ENCODE measurements at places on chromosomes 3 and 15.

- DNase-seq, result no peak
These were observed 24.6 kb downstream of the ITPR1 start for GRCh38 chr3:4517643-4518311.

GRCh38 chr3:64427671-64428070 lies 202.4 kb upstream of the PRICKLE2 start:
- no peak for DNase-seq

DNA sequence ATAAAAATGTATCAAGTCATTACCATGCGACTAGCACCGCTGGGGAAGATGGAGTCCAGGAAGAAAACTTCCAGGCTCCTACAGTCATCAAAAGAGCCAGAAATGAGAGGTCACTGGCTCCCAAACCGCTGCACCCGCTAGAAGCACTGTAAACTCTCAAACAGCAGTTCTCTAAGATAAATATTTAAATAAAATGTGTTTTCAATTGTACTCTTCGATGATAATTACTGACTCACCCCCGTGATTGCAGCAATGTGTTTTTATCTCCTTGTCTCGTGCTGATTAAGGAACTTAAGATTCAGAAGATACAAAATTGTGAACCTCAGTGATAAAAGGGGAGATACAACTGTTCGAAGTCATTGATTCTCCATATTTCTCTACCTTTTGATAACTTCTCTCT lies 45.8 kb upstream of the FOXP1 start:
- no peak for DNase-seq

GRCh38 chr3:42014921-42015533 lies 53.1 kb upstream of the ULK4 start:
- DNase-seq, result no peak

DNA sequence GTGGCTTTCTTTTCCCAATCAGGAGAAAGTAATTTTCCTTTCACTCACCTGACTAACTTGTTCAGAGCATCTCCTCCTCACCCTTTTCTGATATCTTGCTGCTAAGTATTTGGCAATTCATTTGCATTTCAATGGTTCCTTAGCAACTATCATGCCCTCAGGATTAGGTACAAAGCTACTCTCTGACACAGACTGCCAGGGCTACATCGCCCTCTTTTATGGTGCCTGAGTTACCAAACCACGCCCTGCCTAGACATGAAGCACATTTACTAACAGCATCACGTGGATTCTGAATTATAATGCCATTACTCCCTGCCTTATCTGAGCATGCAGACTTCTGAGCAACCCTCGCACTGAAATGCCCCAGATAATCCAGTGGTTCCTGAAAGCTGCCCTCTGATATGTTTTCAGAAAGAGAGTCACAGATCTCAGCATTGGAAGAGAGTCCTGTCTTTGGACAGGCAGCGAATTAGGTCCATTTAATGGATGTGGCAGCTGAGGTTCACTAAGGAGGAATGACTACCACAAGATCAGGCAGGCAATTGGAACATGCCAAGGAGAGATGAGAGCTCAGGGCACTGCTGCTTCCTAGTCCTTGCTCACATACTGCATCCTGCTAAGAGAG lies 14.5 kb downstream of the EPHB1 start:
- no peak for DNase-seq

DNA sequence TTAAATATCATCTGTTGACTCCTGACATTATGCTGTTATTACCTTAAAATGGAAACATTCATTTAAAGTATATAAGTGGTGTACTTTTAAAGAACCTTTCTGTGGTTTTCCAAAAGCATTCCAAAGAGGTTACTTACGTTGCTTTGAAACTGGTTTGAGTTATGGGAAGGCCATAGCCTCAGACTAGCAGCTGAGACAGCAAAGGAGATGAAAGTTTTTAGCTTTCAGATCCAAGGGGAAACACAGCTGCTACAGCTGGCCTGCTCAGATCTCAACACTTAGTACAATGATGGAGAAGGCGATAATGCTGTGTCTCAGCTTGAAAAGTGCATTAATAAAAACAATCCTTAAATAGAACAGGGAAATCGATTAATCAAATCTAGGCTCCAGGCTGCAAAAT lies 921.1 kb downstream of the ROBO1 start:
- DNase-seq, result no peak

DNA sequence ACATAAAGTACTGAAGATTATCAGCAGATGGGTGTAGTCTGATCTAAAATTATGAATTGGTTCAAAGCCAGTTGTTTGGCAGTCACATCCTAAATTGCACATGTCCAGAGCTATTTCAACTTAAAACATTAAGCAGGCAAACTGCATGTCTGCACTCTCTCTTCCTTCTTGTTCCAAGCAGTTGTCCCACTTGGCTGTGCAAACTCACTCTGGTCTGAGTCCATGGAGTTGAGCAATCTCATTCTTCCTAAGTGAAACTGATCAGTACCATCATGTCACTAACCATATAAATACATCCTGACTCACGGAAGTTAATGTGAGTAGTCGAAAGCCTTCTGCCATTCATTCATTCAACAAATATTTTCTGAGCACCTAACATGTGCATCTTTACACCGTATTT lies 353.0 kb downstream of the ROBO1 start:
- no peak for DNase-seq

GRCh38 chr15:30984542-30984941 lies 6.9 kb downstream of the MTMR10 start:
- DNase-seq, result no peak

- no peak for DNase-seq
These were observed 160.2 kb downstream of the PLD1 start for GRCh38 chr3:171649911-171650592.

- DNase-seq, result no peak
These were observed 65.1 kb upstream of the LCTL start for GRCh38 chr15:66630801-66631351.

GRCh38 chr3:19346759-19347158 lies 198.4 kb downstream of the KCNH8 start:
- no peak for DNase-seq

- peak; percentile 36 for DNase-seq
These were observed 1.3 kb downstream of the TLE3 start for GRCh38 chr15:70096215-70097062.

- no peak for DNase-seq
These were observed 50.9 kb downstream of the KLHL6 start for GRCh38 chr3:183504597-183504996.

- DNase-seq, result no peak
These were observed 29.5 kb downstream of the RAD54L2 start for GRCh38 chr3:51568036-51568435.

GRCh38 chr3:187750513-187751123 lies 5.3 kb upstream of the BCL6 start:
- no peak for DNase-seq

DNA sequence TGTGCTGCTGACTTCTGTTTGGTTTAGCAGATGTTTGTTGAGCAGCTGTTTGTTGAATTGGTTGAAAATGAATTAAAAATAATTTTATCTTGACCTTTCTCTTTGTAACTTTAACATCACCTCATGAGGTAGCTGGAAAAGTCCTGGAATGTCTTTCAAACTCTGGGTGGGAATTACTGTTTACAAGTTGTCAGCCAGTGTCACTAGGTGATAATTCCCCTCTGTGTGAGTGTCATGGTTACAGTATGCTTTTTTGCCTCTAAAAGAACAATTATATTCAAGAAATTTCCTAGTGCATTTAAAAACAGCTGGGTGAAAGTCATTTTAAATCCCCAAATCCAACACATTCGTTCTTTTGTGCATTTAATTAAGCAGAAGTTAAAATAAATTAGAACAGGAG lies 113.2 kb downstream of the PTPRG start:
- DNase-seq, result no peak

GRCh38 chr3:187946163-187946691 lies 201.0 kb upstream of the BCL6 start:
- no peak for DNase-seq
